ENCODE measurements at places on chromosomes 6 and 20. TPM values are rescaled to one million over a fixed set of nuclear protein-coding genes. Genes with fewer than 3 reads are reported as not detected.

The F13A1 gene
- total RNA-seq = not detected

The MMS22L gene
- total RNA-seq = 3.8 TPM

The PACRG gene
- 0.12 TPM for total RNA-seq

The DDO gene
- 1.3 TPM for total RNA-seq

The C4B gene
- 48.8 TPM for total RNA-seq

The PKHD1 gene
- under 0.01 TPM for total RNA-seq

The DLK2 gene
- total RNA-seq = 5.8 TPM

The PXDC1 gene
- 119 TPM for total RNA-seq

The GNMT gene
- total RNA-seq = not detected

The THEMIS gene
- not detected for total RNA-seq

The COX4I2 gene
- 0.23 TPM for total RNA-seq

The MATN4 gene
- not detected for total RNA-seq

The TUBB2B gene
- 3.5 TPM for total RNA-seq

The ZBP1 gene
- total RNA-seq = not detected

The ARID1B gene
- 27.5 TPM for total RNA-seq

The MMP24 gene
- total RNA-seq = 0.93 TPM

The KHDRBS2 gene
- not detected for total RNA-seq

The BHLHE23 gene
- not detected for total RNA-seq

The MRPL2 gene
- total RNA-seq = 13.4 TPM

The CRNKL1 gene
- 13.8 TPM for total RNA-seq

The SYCP2L gene
- not detected for total RNA-seq

The GJA1 gene
- 110 TPM for total RNA-seq

The ANKS1A gene
- total RNA-seq = 6.8 TPM

The BEND6 gene
- total RNA-seq = 11.7 TPM

The HSPA12B gene
- total RNA-seq = 5.0 TPM

The SLC22A2 gene
- not detected for total RNA-seq

The FNDC1 gene
- 0.17 TPM for total RNA-seq

The COL9A3 gene
- total RNA-seq = 133 TPM

The AHCY gene
- 121 TPM for total RNA-seq

The CLPSL2 gene
- total RNA-seq = not detected

The MYMX gene
- total RNA-seq = 0.60 TPM

The EEF1A2 gene
- 0.09 TPM for total RNA-seq

The CCDC170 gene
- 0.94 TPM for total RNA-seq

The OR2J3 gene
- not detected for total RNA-seq

The SLC35B3 gene
- total RNA-seq = 26.8 TPM

The ETV7 gene
- not detected for total RNA-seq

The HECA gene
- 11.9 TPM for total RNA-seq

The IMPG1 gene
- not detected for total RNA-seq

The PPIL4 gene
- total RNA-seq = 23.9 TPM

The TSBP1 gene
- not detected for total RNA-seq

The AMD1 gene
- total RNA-seq = 32.9 TPM

The LY86 gene
- not detected for total RNA-seq

The IL22RA2 gene
- not detected for total RNA-seq
